ENCODE measurements at places on chromosomes 3 and 15.

GRCh38 chr3:27907148-27907547 is 185.0 kb upstream of the EOMES start:
- no peak for DNase-seq

GRCh38 chr3:173849489-173849888 is 451.9 kb downstream of the NLGN1 start:
- DNase-seq, result no peak

GRCh38 chr3:28698706-28699105 is 350.1 kb upstream of the AZI2 start:
- no peak for DNase-seq

DNA sequence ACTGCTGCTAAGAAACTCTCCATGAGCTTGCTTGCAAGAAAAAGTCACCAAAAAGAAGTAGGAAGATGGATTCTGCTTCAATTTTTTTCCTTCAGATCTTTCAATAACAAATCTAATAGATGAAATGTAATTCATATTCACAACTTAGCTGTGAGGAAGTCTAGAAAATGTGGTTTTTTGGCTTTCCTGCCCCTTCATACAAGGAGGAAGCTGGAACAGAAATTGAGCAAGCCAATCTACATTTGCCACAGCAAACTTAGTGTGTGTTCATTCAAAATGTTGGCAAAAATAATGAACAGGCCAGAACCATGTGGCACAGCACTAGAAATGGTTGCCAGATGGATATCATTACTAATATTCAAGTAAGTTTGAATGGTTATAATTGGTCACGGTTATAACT is 93.2 kb upstream of the NEDD4 start:
- DNase-seq, result no peak

DNA sequence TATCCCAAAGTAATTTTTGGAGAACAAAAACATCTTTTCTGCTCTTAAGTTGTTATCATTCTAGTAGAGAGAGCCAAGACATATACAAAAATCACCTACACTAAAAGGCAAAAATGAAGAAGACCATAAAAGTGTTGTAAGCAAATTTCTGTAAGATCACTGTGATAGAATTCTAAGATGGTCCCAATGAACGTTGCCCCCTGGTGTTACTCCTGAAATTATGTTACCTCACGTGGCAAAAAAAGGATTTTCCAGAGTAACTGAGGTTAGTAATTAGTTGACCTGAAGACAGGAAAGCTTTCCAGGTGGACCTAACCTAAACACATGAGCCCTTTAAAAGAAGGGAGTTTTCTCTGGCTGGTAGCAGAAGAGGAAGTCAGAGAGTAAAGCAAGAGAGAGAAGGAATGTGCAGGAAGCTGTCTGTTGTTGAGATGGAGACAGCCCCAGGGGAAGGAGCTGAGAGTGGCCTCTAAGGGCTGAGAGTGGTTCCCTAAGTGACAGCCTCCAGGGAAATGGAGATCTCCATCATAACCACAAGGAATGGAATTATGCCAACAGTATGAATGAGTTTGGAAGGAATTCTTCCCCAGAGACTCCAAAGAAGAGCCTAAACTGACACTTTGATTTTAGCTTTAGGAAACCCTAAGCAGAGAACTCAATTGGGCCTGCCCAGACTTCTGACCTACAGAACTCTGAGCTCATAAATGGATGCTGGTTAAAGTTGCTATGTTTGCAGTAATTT is 205.9 kb downstream of the CD47 start:
- no peak for DNase-seq

DNA sequence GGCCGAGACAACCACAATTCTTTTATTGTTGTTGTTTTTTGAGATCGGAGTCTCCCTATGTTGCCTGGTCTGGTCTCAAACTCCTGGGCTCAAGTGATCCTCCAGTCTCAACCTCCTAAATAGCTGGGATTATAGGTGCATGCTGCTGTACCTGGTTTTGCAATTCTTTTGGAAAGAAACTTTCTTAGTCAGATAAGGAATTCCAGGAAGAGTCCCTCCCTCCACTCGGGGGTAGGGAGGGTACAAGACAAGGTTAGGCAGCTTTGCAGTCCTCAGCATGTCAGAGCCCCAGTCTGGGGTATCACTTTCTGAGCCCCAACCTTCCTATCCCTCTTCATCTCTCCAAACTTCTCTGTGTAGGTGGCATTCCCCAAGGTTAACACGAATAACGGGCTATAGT is 33.8 kb upstream of the FURIN start:
- peak; percentile 52 for DNase-seq

DNA sequence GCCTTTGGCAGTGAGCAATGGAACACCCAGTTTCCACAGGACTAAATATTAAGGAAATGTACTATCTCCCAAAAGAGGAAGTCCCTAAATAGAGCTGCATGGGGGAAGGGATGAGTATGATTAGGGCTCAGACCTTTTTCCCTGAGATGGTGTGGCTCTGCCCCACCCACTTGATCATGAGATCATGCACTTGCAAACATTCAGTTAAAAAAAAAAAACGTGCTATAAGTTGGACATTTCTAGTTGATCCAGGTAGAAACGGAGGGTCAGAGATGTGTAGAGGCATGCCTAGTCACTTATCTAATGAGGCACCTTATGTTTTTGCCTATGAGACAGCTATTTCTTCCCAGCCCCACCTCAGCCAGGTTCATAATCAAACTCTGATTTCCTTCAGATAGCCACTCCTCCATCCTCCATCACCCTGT is 24.5 kb upstream of the SSR3 start:
- no peak for DNase-seq

GRCh38 chr3:16808393-16809107 is 76.2 kb upstream of the PLCL2 start:
- DNase-seq, result no peak

GRCh38 chr3:179706233-179706632 is 53.4 kb downstream of the USP13 start:
- DNase-seq, result no peak

DNA sequence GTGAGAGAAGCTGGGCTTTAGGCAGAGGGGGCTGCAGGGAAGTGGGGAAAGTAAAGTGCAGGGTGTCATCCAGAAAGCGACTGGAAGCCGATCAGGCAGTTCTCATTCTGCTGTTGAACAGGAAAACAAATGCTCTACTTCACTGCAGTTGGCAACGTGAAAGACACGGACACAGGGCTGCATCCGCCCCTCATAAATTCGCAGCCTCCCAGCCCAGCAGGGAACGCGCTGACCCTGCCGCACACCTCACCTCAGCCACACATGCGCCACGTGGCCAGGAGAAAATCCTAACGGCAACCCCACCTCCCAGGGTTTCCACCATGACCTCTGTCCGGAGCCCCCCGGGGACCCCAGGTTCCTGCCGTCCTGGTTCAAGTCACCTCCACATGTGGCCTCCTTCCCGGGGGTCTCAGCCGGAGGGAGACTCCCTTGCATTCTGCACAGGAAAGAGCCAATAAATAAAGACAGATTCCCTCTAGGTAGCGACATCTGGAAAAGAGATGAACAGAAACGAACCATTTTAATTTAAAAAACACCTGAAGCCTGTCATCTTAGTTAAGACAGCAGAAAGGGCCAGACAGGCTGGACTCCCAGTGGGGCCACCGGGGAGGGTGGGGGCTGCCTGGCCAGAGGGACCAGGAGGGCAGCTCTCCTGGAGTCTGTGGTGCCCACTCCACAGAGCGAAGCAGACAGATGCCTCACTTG is 118.7 kb downstream of the TMEM266 start:
- peak; percentile 41 for DNase-seq

DNA sequence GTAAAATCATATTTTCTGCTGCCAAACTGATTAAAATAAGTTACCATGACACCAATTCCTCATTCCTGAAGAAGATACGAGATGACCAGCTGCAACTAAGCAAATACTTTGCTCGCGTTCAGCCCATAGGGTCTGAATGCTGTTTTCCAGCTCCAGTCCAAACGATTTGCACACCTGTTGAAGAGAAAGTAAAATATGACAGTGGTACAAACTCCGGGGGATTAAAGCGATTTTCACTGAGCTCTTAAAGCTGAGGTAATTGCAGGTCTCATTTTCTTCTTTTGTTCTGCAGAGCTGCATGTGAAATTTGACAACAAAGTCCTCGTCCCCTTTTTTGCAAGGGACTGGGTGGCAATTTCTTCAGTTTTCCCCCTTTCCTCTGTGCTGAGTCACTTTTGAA is 118.4 kb downstream of the NR2F2 start:
- no peak for DNase-seq

DNA sequence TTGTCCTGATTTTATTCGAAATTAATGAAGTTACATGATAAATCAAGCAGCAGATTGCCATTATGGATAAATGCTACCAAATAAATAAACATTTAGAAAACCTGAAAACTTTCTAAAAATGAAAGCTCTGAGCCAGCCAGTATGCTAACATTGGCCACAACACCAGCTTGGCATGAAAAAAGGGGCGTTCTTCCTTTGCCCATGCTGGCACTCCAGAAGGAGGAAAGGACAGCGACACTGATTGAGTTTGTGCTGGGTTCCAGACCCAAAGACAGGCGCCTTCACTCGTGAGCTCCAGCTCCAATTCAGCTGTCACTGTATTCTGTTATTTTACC is 5.1 kb downstream of the STIMATE start:
- no peak for DNase-seq

- DNase-seq, result peak; percentile 95
These were observed 12.8 kb downstream of the VILL start for GRCh38 chr3:38003371-38003816.

GRCh38 chr15:92421976-92422375 is 28.3 kb downstream of the ST8SIA2 start:
- DNase-seq, result no peak

- DNase-seq, result no peak
These were observed 3.7 kb upstream of the TF start for GRCh38 chr3:133742351-133743091.

DNA sequence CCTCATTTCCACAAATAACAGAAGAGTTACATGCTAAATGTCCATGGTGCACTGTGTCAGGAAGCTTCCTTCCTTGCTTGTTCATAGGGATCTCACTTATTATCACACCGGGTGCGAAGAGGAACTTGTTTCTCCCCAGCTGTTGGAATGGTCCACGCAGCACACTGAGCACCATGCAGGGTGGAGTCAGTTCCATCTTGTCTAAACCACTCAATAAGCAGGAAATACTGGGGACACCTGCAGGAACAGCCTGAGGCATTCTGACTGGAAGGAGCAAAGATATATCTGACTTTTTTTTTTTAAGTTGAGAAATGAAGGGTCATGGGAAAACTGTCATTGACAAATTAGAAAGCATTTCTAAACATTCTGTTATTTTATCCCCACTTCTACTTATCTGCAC is 70.0 kb upstream of the WDR72 start:
- no peak for DNase-seq

GRCh38 chr3:159838938-159839337 is 149.7 kb upstream of the IL12A start:
- no peak for DNase-seq

DNA sequence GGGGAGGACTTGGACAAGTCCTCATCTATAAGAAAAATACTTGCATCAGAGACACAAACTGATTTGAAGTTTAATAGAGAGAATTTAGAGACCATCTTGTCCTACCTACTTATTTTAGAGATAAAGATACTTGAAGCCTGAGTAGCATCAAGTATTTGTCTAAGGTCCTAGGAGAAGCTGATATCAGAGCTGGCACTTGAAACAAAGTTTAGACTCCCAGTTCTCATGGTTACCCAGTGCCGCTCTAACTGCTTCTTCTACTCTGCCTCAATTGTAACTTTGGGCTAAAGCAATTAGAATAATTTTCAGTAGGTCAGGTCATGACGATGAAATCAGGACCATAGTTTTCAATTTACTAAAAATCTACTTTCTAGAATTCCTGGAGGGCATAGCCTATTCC is 123.9 kb upstream of the CADPS start:
- DNase-seq, result no peak

- DNase-seq, result no peak
These were observed 156.7 kb downstream of the EPHA3 start for GRCh38 chr3:89264037-89264560.

DNA sequence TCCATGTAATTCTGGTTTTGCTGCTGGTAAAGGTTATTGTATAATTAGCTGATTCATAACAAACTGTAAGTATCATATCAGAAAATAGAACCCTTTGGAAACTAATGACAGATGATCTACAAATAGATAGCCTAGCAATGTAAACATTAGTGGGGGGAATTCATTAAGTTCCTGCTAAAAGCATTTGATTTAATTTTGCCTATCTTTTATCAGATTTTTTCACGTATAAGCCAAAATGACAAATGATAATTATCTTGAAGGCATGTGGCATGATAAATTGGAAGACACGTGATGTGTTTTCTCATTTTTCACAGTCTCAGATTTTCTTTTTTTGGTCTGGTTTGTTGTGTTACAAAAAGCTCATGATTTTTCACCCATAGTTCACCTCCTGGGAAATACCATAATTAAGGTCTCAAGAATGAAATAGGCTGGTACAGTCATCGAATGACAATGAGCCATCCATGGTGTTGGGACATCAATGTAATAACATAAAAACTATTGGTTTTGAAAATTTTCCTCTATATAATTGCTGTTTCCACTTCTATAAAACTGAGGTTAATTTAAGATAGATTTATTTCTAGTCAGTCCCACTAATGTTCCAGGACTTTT is 325.9 kb upstream of the TBL1XR1 start:
- no peak for DNase-seq

DNA sequence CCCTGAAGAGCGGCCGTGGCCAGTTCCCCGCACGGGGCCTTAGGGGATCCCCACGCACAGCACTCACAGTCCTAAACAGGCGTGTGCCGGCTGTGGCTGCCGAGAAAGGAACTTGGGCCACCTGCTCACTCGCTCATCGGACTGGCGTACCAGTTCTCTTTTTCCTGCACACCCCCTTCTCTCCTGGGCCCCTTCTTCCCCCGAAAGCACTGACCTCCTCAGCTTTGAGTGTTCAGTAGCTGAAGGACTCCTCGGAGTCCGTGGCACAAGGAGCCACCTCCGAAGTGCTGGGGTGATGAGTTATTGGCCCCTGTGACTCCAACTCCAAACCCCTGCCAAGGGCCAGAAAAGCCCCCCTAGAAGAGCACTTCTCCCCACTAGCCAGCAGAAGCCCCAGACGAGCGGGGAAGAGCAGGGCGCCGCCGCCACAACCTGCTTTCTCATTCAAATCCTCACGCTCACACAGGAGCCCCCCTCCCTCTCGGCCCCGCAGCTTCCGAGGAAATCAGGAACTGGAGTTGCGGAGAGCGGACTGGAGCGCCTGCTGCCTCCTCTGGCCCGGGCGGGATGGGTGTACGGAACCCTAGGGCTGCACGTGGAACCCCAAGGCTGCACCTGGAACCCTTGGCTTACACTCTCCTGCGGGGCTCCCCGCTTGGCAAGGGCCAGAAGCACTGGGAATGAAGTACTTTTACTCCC is at the start of gene PLCH1:
Gene PLCH1 (minus strand): TSS at position 446 of the 699 bp plus-strand sequence. CDS start 40,847 bp downstream, outside the sequence.
- DNase-seq, result peak; percentile 91

GRCh38 chr3:187504435-187504834 is 136.2 kb downstream of the RTP4 start:
- DNase-seq, result no peak

- no peak for DNase-seq
These were observed 27.4 kb upstream of the FAM174B start for GRCh38 chr15:92682741-92683510.

GRCh38 chr3:195259154-195259474 is 11.8 kb downstream of the XXYLT1 start:
- DNase-seq, result no peak

- no peak for DNase-seq
These were observed 36.6 kb upstream of the ARID3B start for GRCh38 chr15:74504418-74504817.
